ENCODE measurements at places on chromosomes 7 and 10.

- no peak for DNase-seq
Measured at GRCh38 chr10:110209926-110210673, 2.7 kb downstream of the MXI1 start.

DNA sequence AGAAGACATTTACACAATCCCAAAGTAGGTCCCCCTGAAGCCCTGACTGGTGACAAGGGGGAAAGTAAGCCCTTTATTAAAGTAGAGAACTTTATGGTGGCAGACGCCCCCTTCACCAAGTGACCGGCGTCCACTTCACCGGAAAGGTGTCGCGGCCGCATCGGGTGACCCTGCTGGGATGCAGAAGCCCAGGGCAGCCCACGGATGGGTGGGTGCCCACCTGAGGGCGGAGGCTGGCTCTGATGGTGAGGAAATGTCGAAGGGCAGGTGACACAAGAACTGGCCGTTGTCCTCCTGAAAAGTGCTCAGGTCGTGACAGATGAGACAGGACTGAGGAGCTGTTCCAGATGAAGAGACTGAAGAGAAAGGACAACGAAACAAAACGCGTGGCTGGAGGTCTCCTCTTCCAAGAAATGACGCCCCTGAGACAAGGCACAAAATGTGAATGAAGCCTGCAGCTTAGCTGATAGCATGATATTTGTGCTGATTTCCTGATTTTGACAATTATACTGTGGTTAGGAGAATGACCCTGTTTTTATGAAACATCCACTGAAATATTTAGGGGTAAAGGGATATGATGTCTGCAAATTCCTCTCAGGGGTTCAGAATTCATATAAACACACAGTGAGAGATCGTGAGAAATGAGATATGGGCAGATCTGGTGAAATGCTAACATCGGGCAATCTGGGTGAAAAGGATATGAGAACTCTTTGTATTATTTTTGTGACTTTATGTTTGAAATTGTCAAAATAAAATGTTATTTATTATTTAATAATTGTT, 123.9 kb downstream of the PRKAG2 start:
- no peak for DNase-seq

DNA sequence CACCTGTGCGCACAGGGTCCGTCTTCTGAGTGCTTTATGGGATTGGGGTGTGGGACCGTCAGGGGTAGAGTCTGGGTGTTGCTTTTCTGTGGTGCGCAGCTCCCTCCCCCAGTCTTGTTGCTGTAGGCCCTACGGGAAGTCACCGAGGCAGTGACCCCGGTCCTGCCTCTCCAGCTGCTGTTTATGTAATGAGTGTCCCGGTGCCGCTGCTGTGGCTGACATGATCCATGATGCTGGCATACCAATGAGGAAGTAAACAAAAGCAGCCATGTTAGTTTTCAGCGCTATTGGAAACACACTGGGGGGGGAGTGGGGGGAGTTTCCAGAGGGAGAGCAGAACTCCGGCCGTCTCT, 1.1 kb downstream of the TRIM8 start:
- peak; percentile 69 for DNase-seq

GRCh38 chr10:72322280-72323058, 32.2 kb downstream of the DNAJB12 start:
- DNase-seq: no peak

GRCh38 chr7:98210513-98211220, 572 bp upstream of the BHLHA15 start:
- no peak for DNase-seq

GRCh38 chr7:102874966-102875365, 37.8 kb upstream of the LRRC17 start:
- DNase-seq: no peak

- no peak for DNase-seq
Measured at GRCh38 chr10:96578022-96578421, 8.8 kb downstream of the TM9SF3 start.

DNA sequence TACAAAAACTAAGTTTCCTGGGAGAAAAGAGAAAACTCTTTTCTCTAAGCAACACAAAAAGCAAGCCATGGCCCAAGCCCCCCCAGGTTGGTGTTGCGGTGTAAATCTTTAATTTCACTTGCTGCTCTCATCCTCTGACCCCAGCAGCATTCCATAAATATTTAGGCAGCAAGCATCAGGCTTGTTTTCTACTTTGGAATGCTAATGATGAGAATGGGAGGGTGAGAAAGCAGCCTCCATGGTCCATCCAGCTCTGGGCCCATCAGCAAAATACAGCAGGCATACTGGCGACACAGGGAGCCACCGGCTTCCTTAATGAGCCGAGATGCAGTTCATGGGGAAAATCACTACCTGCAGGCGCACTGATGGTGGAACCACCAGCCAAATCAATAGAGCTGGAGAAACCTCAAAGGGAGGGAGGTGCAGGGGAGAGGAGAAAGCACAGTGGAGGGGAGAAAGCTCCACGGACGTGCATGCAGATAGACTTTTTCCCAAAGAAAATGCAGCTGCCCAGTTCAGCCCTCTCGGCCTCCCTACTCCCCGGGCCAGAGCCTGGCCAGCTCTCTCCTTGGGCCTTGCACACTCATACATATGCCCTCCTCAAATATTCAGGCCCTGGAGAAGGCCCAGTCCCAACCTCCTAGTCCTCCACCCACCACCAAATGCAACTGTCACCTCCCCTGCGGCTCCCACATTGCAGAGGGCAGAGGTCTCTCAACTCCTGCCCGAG, 131.9 kb downstream of the GRID1 start:
- DNase-seq: no peak

- DNase-seq: no peak
Measured at GRCh38 chr7:7098280-7098818, 84.0 kb upstream of the C1GALT1 start.

GRCh38 chr7:75915416-75916156, 631 bp downstream of the POR start:
- no peak for DNase-seq

GRCh38 chr10:103716206-103717160, 138.9 kb downstream of the SH3PXD2A start:
- DNase-seq: peak; percentile 64

DNA sequence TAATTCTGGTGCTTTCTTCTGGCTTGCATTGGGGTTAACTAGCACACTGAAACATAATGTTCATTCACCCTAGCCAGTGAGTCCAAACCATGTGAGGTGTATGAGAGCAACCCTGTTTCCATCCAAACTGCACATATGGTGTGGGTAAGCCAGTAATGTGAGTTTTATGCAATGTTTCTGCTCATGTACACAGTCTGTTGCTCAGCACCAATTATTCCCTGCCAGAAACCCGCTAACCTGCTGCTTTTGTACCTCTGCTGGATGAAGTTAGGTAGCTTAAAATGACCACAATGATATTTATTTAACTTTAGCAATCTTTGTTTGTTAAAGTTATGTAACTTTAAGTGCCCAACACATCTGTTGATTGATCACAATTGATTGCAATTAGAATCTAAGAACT, 93.7 kb upstream of the RPA3 start:
- no peak for DNase-seq

- no peak for DNase-seq
Measured at GRCh38 chr10:133334503-133335245, 2.0 kb downstream of the CALY start.

DNA sequence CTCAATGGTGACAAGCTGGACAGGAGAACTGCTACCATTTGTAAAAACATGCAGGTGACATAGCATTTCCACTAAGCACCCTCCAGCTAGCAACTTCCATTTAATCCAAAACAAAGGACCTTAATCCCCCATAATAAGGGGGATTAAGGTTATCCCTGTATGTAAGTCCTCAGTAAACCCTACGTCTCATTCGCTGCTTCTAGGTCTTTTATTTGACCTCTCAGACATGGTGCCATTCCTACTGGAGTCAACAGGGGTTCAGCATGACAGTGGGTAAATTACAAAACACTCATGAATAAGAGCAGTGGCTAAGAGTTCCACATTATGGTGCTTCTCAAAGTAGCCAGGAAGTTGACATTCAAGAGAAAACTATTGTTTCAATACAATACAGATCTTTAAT, 121.8 kb upstream of the CAV2 start:
- DNase-seq: no peak

DNA sequence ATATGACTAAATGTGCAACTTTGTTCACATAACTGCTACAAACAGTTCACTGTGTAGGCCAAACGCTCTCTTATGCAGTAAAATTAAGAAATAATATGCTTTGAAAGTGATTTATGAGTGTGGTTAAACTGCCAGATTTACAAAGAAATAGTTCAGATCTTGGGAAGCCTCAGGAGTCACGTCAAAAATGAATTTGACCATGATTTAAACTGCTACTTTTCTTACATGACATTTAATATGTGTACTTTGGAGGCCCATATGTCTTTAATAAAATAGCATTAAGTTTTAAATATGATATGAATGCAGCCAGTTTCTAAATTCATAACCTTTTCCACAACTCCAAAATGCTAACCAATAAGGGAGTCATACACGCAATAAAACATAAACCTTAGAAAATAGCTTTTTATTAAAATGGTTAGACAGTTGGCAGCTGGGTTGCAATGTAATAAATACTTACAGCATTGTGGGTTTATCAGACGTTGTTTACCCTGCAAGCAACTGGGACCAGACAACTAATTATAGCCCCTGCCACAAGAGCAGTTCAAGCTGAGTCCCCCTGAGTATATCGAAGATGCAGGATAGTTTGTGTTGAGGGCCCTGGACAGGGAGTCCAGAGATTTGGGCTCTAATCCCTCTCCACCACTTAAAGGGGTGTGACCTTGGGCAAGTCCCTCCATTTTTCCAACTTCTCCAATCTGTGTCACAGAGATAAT, 640.4 kb downstream of the LRMDA start:
- DNase-seq: no peak

- DNase-seq: no peak
Measured at GRCh38 chr10:62769574-62770242, 34.8 kb upstream of the ADO start.

DNA sequence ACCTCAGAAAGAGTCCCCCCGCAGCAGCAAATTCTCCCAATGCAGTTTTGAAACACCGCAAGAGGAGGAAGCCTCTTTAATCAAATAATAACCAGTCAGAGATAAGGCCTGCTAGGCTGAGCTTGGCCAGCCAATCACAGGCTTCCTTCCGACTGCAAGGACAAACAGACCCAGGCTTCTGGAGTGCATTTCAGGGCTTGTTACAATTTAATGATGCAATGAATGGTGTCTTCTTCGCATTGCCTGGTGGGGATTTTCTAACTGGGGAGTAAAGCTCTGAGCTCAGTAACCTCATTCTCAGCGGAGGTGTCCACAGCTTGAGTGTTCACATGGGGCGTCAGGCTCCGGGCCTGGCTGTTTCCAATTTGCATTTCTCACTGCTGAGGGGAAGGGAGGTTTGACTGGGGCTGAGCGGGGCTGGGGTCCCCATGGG, 31.8 kb upstream of the GPAM start:
- DNase-seq: no peak

DNA sequence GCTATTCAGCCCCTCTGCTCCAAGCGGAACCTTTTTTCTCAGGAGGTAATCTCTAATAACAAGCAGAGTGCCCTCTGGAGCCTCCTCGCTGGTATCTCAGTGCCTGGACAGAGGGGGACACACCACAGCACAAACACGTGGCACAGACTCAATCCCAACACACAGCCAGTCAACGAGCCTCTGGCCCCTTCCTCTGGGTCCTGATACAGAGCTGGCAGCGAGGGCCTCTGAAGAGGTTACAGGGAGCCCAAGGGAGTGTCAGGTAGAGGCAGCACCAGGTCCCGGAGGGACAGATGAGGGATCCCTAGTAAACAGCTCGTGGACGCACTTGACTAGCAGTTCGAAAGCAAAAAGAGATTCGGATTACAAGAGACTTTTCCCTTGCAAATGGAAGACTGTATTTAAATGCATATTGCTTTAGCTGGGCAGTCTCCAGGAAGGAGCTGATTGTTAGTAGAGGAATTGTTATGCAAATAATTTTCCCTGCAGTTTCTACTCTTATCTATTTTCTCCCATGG, 14.1 kb downstream of the CXCL12 start:
- DNase-seq: no peak

- no peak for DNase-seq
Measured at GRCh38 chr10:121734589-121735045, 136.4 kb upstream of the FGFR2 start.

- DNase-seq: no peak
Measured at GRCh38 chr10:131201741-131202515, 109.6 kb downstream of the TCERG1L start.

GRCh38 chr7:32583791-32584190, 88.5 kb downstream of the AVL9 start:
- DNase-seq: no peak

DNA sequence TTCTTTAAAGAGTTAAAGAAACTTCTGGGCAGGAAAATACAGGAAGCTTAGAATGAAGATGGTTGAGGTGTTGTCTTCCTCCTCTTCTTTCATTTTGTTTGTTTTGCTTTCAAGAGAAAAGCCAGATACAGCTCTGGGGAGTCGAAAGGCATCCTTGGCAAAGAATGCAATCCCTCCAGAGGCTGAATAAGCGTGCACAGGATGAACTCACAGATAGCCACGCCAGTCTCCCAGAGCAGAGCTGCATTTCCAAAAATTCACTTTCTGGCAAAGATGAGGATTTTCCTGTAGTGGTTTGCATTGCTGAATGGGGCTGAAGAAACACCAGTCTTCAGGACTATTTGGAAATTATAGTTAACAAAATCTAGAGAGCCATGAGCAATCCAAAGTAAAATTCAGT, 336.4 kb downstream of the NRG3 start:
- no peak for DNase-seq

DNA sequence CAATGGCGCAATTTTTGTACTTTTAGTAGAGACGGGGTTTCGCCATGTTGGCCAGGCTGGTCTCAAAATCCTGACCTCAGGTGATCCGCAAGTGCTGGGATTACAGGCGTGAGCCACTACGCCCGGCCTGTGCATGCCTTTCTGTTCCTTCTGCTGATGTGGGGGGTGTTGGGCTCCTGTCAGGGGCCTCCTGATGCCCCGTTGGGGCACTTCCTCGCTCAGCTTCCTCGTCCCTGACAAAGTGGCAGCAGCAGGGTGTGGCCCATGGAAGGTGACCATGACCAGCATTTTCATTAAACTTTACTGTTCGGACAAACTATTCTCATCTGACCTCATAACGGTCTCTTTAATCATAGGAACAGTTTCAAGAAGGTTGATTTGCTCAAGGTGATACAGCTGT, 69.4 kb downstream of the TBXAS1 start:
- DNase-seq: no peak

- no peak for DNase-seq
Measured at GRCh38 chr7:125526092-125526491, 596.5 kb upstream of the POT1 start.

DNA sequence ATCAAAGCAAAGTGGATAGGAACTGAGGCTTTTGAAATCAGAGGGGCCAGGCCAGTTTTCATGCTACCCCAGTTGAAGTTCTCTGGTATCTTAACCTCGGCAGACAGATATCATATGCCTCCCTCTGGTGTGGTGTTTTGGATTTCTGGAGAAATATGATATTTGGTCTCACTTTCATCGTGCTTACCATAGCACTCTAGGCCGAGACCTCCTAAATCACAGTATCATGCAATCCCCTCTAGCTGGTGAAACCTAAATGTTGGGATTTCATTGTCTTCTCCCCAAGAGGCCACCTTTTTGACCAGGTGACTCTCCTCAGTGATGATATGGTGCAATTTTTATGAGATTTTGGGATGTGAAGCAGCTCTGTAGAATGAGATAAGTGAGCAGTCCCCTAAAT, 183.5 kb downstream of the CREB5 start:
- DNase-seq: no peak

GRCh38 chr7:118559207-118559606, 334.7 kb downstream of the ANKRD7 start:
- DNase-seq: no peak
